Natural killer cell (primary cell): ENCODE measurements at places on chromosomes 11 and 22. TPM values are rescaled to one million over a fixed set of nuclear protein-coding genes. Genes with fewer than 3 reads are reported as not detected.
A peak's percentile ranks its signal among the peaks of the same experiment; 100 is the strongest.

DNA sequence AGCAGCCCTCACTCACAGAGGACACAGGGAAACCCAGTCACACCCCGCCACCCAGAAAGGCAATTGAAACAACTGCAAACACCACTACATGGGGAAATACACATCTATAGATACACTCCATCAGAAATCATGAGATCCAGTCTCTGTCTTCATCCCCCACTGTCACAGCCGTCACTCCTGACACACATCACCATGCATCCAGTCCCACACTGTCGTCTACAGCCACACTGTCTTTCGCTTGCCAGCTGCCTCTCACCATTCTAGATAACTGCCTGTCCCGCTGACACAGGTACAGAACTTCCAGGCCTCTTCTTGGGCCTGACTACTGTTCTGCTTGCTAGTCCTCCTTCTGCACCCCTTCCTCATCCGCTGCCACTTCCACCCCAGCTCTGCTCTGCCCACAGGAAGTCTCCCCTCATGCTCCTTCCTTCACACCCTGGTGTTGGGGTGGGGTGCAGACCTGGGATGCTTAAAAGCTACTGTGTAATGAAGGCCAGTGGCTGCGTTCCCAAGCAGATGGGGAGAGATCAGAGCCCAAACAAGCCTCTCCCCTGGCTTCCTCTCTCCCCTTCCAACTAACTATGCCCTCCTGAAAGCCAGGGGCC, 42.6 kb downstream of the SLC22A12 start:
- no peak for DNase-seq

- DNase-seq: no peak
Observed at GRCh38 chr11:127393460-127393997, 393.0 kb upstream of the KIRREL3 start.

- DNase-seq: no peak
Observed at GRCh38 chr11:27396259-27396839, 33.3 kb upstream of the CCDC34 start.

DNA sequence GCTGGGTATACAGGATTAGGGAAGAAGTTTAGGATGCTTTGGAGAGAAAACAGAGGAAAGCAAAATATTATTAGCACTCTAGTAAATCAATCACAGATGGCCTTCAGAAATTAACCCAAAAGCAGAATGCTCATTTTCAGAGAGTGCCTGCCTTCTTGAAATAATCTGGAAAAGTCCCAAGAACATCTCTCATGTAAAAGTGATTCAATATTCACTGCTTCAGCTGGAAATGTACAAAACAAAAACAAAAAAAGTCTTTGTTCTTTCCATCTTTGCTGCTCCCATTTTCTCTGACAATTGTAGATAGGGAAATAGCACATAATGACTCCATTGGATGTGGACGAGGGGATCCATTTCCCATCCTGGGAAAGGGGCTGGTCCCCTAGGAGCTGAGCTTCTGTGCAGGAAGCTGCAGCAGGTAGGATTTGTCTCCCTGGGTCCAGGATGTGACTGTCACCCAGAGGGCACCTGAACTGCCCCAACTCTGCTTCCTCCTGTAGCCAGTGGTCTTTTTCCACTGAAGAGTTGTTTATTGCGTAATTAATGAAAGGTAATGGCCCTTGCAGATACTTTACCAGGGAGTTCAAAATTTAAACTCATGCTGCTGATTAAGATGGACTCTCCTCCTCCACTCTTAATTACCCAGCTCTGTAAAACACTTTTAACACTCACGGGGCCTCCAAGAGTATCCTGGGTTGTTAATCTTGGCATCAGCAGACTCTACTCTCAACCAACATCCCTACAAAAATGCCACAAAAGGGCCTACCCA, 57.9 kb downstream of the SC5D start:
- DNase-seq: no peak

DNA sequence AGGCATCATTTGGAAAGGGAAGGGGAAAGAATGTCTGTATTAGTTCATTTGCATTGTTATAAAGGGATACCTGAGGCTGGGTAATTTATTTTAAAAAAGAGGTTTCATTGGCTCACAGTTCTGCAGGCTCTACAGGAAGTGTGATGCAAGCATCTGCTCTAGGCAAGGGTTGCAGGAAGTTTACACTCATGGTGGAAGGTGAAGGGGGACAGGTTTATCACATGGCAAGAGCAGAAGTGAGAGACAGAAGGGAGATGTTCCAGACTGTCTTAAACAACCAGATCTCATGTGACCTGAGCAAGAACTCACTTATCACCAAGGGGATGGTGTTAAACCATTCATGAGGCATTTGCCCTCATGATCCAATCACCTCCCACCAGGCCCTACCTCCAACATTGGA, 90.6 kb downstream of the CCDC83 start:
- no peak for DNase-seq

DNA sequence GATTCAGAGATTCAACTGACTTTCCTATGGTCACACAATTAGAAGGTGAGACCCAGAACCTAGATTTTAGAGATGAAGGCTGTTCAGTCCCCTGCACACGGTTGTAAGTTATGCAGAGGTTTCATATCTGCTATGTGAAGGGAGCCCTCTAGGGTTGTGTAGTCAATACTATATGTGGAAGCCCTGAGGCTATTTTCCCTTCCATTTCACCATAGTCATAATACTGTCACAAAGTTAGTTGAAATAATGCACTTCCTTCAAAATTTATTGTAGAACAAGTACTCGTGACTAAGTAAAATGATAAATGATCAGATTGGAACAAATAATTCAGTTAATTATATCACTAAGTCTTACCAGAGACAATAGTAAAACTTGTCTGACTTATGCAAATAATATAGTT, 48.8 kb downstream of the ENDOD1 start:
- DNase-seq: no peak

DNA sequence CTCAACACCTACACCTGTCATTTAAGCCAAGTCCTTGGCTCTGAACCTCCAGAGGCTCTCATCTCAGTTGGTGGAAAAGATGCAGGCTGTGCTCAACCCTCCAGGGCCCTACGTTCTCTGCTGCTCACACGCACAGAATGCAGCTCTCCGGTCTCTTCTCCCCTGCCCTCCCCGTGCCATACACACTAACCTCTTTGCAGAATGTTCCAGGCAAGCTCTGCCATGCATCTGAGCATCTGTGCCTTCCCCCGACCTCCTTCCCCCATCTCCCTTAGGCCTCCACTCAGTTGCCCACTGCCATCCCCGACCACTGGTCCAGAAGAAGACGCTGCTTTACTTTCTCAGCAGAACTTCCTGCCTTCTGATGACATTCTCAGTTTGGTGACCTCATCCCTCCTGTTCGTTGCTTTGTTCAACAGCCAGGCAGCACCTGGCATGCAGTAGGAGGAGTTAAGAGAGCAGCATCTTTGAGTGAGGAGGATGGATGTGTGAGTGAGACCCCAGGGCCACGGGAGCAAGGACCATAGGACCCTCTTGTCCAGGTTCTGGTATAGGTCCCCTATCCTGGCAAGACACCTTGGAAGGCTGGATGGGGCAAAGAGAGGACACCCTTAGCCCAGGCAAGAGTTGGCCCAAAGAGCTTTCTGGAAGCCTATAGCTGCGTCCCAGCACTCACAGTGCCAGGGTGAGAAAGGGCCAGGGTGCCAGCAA, 598.0 kb downstream of the BRD1 start:
- no peak for DNase-seq

- DNase-seq: no peak
Observed at GRCh38 chr11:66082946-66083698, 13.1 kb downstream of the PACS1 start.

- no peak for DNase-seq
Observed at GRCh38 chr11:70522593-70523311, 124.4 kb downstream of the CTTN start.

GRCh38 chr11:130308886-130309285, 5.8 kb downstream of the ZBTB44 start:
- no peak for DNase-seq

DNA sequence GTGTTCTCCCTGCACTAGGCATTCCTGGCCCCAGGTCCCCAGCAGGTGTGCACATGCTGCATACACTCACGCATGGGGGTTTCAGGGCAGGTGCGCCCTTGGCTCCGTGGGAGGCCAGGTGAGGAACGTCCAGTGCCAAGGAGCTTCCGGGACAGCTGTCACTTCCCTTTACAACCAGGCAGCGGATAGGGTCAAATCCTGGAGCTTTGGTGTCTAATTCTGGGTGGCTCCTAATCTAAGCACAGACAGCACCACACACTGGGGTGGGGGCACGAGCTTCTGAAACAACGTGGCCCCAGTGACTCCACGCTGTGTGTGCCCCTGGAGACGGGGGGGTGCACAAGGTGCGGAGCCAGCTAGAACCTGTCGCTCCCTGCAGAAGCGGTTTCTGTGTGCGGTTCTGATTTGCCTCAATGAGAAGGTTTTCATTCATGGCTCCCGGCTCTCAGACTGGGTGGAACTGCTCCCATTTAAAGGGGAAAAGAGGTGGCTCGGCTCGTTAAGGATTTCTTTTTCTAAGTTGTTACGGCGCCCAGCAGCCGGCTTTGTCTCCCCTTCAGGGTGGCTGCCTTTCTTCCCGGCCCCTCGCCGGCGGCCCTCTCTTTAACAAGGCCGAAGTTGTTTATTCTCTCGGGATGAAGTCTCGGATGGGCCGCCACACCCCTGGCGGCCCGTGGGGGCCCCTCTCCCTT, 5.0 kb downstream of the CCND1 start:
- no peak for DNase-seq

GRCh38 chr11:96341211-96342013, 1.6 kb downstream of the MAML2 start:
- DNase-seq: peak; percentile 79

GRCh38 chr11:27330633-27331270, 32.3 kb downstream of the CCDC34 start:
- DNase-seq: no peak

DNA sequence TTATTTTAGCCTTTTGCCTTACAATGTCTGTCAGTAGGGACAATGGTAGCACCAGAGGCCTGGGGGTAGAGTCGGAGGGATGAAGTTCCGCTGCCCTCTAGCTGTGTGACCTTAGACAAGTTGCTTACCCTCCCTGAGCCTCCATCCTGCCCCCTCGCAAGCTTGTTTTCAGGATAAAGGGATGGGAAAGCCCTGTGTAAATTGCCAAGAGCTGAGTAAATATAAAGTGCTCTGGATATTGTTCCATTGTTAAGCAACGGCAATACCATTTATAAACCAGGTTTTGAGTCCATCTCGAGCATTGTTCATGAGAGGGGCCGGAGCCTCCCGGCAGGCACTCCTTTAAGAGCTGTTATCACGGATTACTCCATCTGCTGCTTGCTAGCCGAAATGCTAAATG, 72.9 kb downstream of the ZBTB16 start:
- no peak for DNase-seq

The VPS26B gene
- 113 TPM for total RNA-seq

The CRACR2B gene
- total RNA-seq: 3.8 TPM

The MS4A3 gene
- total RNA-seq: 1.4 TPM

The AGBL2 gene
- total RNA-seq: 8.5 TPM

The APOL5 gene
- not detected for total RNA-seq

The SNX32 gene
- total RNA-seq: 0.31 TPM

The PGA5 gene
- total RNA-seq: not detected

The KRTAP5-9 gene
- not detected for total RNA-seq

The ACR gene
- total RNA-seq: not detected

The RAC2 gene
- total RNA-seq: 744 TPM

The TMEM126B gene
- 29.4 TPM for total RNA-seq
